ENCODE measurements at places on chromosomes 5 and 9. TPM values are rescaled to one million over a fixed set of nuclear protein-coding genes. Genes with fewer than 3 reads are reported as not detected.

Gene TCF7
- 41.7 TPM for polyA plus RNA-seq

Gene CAMK4
- 9.7 TPM for polyA plus RNA-seq

Gene SEC16A
- polyA plus RNA-seq = 30.1 TPM

Gene NTRK2
- polyA plus RNA-seq = not detected

Gene MARVELD2
- 2.5 TPM for polyA plus RNA-seq

Gene TEX48
- polyA plus RNA-seq = not detected

Gene PDZD2
- 0.16 TPM for polyA plus RNA-seq

Gene TOMM5
- polyA plus RNA-seq = 166 TPM

Gene PROP1
- polyA plus RNA-seq = not detected

Gene FBP2
- polyA plus RNA-seq = not detected

Gene NPM1
- 715 TPM for polyA plus RNA-seq

Gene TNC
- not detected for polyA plus RNA-seq

Gene TRPM6
- polyA plus RNA-seq = not detected

Gene SVEP1
- not detected for polyA plus RNA-seq

Gene IGFBPL1
- not detected for polyA plus RNA-seq

Gene BSPRY
- 1.3 TPM for polyA plus RNA-seq

Gene POU5F2
- polyA plus RNA-seq = 0.08 TPM

Gene TNIP1
- 78.3 TPM for polyA plus RNA-seq

Gene FOXD1
- polyA plus RNA-seq = not detected

Gene PCDHA9
- not detected for polyA plus RNA-seq

Gene C9orf50
- polyA plus RNA-seq = not detected

All from IgD-negative memory B cell (primary cell).